ENCODE measurements at places on chromosomes 11 and 22.

- DNase-seq = no peak
These were observed 88.4 kb upstream of the RTL6 start for GRCh38 chr22:44586351-44586990.

- DNase-seq = no peak
These were observed 186.4 kb upstream of the PITPNB start for GRCh38 chr22:28105413-28105812.

DNA sequence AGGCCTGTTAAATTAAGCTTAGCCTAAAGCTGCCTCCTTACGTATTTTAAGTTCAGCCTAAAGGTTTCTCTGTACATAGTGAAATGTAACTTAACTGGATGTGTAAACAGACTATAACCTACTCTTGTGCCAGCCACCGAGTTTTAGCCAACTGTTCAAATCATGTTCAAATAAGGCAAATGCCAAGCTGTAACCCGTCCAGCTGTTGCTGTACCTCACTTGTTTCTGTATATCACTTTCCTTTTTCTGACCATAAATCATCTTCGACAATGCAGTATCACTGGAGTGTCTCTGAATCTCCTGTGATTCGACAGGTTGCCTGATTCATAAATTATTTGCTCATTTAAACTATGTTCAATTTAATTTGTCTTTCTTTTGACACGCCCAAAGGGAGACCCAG, 4.0 kb upstream of the PLAAT5 start:
- no peak for DNase-seq

GRCh38 chr11:117826832-117827231, 2.3 kb upstream of the FXYD2 start:
- DNase-seq = no peak

DNA sequence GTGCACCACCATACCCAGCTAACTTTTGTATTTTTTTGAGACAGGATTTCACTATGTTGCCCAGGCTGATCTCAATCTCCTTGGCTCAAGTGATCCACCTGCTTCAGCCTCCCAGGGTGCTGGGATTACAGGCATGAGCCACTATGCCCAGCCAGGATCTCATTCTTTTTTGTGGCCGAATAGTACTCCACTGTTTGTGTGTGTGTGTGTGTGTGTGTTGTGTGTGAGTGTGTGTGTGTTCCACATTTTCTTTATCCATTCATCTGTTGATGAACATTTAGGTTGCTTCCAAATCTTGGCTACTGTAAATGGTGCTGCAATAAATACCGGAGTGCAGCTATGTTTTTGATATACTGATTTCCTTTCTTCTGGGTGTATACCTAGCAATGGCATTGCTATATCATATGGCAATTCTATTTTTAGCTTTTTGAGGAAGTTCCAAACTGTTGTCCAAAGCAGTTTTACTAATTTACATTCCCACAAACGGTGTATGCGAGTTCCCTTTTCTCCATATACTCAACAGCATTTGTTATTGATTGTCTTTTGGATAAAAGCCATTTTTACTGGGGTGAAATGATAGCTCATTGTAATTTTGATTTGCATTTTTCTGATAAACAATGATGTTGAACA, 105.4 kb downstream of the TTC28 start:
- no peak for DNase-seq

DNA sequence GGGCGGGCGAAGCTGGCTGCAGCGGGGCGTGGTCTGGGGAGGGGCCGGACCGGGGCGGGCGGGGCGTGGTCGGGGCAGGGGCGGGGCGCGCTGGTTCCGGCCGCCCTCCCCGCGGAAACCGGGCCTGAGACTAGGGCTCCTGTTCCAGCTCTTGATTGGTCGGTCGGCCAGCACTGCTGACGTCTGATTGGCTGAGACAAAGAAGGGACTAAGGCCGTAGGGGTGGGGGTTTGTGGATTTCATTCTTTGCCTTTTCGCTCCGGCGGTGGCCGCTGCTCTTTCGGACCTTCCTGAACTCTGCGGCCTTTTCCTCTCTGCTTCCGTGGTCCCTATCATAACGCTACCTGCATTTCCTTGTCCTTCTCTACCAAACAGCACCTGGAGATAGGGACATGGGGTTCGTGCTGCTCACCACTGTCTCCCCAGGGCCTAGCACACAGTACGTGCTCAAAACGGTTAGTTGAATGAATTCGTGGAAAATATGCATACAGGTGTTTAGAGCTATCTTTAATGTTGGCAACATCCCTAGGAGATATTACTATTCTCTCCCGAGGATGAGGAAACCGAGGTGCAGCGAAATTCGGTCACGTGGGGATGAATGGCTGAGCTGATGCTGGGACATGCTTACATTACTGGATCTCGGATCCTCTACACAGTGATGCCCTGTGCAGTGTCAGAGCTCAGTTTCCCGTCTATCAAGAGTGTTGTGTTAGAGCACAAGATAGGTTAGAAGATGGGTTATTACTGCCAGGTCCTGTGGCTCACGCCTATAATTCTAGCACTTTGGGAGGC, 62.8 kb downstream of the NFAM1 start:
- peak; percentile 81 for DNase-seq

DNA sequence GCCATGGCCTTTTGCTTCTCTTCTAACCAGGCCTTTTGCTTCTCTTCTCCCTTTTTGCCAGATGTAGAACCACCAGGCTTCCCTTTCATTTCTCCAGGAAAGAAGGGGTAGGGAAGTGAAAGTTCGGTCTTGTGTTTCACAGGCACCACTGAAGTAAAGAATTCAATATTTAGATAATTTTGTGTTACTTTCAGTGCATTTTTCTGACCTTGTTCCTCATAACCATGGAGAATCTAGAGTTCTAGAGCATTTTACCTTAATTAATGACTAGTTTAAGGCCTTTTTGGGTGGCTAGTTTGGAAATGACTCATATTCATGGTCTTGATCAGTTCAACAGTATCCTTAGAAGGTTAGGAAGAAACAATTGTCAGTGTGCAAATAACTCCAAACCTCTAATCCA, 22.7 kb downstream of the GRAMD1B start:
- DNase-seq = no peak

DNA sequence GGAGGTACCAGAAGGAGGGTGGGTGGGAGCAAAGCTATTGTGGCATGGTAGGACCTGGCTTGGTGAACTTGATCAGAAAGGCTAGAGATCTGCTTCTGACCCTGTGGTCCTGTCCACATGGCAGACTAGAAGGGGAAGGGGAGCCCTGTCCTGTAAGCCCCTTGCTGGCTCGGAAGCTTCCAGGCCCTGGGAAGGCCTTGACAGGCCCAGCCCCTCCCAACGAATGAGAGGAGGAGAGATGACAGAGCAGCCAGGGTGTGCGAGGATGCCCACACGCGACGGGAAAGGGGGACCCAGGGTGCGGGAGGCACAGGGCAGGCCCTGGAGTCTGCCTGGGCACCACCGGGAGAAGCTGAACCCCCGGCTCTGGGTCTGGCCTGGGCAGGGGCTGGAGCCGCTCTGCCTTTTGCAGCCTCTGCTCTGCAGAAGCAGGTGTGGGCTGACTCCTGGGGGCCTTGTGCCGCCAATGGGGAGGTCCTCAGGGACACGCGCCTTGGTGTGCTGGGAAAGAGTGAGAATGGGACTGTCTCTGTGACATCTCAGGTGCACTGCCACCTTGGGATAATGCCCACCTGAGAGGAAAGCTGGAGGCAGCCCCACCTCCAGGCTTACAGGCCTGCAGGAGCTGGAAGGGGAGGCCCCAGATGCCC, 1447.5 kb downstream of the BRD1 start:
- DNase-seq = no peak

DNA sequence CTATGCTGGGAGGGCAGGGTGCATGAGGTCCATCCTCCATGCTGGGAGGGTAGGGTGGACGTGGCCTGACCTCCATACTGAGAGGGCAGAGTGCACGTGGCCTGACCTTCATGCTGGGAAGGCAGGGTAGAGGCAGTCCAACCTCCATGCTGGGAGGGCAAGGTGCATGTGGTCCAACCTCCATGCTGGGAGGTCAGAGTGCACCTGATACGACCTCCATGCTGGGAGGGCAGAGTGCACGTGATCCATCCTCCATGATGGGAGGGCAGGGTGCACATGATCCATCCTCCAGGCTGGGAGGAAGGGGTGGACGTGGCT, 622.2 kb downstream of the BRD1 start:
- no peak for DNase-seq

DNA sequence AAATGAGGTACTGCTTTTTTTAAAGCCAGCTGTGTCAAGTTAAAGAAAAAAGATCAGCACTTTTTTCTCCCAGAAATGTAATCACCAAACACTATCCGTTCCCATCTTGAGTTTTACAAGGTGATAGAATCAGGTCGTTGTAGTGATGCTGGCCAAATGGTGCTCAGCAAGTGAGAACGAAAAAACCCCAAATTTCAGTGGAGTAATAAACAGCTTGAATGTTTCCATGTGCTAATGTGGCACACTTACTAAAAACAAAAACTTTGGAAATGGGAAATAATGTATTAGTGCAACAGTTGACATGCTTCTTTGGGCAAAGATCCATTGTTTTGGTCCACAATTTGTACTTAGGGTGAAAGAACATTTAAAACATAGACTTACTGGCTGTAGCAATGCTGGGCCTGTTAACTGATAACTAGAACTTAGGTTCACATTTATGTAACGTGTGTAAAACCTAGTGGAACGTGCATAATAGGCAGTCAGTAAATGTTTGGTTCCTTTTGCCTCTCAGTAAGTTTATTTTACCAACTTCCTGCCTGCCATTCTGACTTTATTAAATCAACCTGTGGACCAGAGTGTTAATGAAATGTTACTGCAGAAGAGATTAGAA, 15.4 kb upstream of the GDPD4 start:
- DNase-seq = no peak

GRCh38 chr11:80773919-80774318, 1333.1 kb upstream of the TENM4 start:
- DNase-seq = no peak

GRCh38 chr11:3982431-3982830, 112.2 kb upstream of the RRM1 start:
- no peak for DNase-seq

GRCh38 chr11:118536726-118537125, 5.7 kb downstream of the TMEM25 start:
- no peak for DNase-seq

DNA sequence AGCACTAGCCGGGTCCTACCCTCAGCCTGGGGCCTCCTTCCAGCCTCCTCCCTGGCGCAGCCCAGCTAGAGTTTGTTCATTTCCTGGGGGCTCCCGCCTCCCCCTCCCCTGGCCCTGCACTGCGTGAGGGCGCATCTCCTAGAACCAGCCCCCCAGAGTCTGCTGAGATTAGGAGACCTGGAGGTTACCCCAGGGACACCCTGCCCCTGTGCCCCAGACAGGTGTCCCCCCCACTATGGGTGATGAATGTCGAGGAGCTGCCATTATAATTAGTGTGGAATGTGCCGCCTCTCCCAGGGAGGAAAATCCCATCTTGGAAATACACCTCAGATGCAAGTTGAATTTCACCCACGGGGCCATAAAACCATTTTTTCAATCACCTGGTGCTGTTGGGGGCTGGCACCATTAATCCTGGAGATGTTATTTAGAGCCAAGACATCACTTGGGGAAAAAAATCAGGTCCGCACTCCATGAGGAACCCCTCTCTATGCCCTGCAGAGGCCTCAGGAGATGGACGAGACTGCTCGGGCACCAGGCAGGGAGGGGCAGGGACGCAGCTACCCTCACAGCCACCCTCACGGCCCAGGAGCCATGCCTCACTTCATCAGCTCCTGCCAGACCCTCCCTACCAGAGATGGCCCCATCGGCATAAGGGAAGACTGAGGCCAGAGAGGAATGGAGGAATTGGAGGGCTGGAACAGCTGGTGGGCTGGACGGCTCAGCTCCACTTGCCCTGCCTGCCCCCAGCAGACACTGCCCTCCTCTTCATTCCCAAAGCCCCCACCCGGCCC, 197.5 kb downstream of the IGLL1 start:
- no peak for DNase-seq

- DNase-seq = no peak
These were observed 34.1 kb downstream of the LMO1 start for GRCh38 chr11:8229299-8230177.

GRCh38 chr22:36423461-36424404, 36.0 kb upstream of the MYH9 start:
- no peak for DNase-seq

DNA sequence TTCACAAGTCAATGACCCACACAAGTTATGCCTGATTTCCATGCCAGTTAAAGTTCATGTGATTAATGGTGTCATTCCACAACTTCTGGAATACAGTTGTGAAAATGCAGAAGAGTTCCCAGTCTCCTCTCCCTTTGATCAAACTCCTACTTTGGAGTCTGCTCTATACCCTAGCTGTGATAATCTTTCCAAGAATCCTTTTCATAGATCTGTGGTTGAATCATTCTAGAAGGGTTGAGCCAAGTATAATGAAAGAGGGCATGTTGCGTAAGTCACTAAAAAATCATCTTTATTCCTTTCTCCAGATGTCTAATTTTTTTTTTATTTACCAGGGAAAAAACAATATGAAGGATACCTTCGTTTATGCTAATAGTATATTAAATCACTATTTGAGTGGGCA, 89.7 kb upstream of the CARD18 start:
- DNase-seq = no peak

GRCh38 chr22:38973289-38974169, 8.6 kb upstream of the APOBEC3B start:
- DNase-seq = peak; percentile 67

DNA sequence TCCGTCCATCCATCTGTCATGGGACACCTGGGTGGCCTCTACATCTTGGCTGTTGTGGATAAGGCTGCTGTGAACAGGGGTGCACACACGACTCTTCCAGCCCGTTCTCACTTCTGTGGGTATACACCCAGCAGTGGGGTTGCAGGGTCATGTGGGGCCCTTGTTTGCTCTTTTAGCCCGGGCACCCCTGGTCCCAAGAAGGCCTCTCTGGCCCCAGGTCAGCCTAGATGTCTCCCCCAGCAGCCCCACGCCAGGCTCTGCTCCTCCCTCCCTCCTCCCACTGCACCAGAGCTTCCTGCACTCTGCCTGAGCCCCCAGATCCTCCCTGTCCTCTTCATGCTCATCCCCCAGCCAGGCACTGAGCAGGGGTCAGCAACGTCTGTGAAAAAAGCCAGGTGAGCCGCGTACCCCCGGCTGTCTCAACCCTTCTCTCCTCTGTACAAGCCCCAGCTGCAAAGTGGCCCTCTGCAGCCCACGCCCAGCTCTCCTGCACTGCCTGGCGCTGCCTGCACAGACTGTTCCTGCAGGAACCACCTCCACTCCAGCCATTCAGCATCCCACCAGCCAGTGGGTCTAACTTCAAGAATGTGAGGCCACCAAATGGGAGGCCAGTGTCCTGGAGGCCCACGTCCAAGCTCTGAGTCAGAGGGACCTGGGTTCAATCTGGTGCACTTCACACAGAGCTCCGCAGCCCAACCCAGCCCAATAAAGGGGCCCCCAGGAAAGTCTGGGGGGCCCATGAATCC, 1508.9 kb downstream of the BRD1 start:
- DNase-seq = no peak

- no peak for DNase-seq
These were observed 52.4 kb downstream of the AP2A2 start for GRCh38 chr11:977830-978720.

DNA sequence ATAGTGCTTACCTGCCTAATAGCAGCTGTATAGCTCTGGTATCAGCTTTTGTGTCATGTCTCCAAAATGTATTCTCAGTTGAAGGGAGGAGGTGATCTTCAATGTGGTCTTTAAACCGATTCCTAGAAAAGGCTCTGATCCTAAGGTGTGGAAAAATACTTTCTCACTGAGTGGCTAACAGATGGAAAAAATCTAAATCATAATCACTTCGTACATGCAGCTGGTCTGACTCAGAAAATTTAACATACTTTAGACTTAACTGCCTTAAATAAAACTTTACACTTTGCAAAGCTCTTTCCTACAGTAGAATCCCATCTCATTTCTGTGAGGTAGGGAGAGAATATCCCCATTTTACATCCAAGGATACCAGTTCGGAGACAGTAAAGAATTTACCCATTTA, 38.0 kb downstream of the C2CD3 start:
- no peak for DNase-seq
